ENCODE measurements at places on chromosomes 1 and 21.

- no peak for DNase-seq
These were observed 53.1 kb downstream of the MYOM3 start for GRCh38 chr1:24058671-24059455.

DNA sequence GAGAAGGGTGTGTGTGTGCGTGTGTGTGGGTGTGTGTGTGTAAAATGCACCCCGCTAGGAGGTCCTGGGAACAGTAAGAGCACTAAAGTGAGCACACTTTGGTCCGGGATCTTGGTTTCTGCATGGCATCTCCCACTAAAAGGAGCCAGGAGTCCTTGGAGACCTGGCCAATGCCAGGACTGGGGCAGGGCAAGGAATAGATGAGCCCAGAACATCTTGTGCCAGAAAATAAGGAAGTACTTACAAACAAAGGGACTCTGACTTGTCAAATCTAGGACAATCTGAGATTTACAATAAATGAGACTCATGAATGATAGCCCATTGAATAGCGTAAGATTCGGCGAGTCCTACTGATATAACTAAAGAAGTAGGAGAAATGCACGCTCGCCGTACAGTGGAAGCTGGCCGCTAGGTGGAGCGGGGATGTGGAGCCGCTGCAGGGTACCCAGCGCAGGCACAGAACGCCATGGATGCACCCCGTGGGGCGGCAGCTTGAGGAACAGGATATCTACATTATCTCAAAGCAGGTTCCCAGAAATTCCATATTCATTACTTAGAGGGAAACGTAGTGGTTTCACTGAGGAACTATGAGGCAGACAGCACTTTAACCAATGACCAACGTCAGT lies 7.1 kb downstream of the SLC37A1 start:
- no peak for DNase-seq

DNA sequence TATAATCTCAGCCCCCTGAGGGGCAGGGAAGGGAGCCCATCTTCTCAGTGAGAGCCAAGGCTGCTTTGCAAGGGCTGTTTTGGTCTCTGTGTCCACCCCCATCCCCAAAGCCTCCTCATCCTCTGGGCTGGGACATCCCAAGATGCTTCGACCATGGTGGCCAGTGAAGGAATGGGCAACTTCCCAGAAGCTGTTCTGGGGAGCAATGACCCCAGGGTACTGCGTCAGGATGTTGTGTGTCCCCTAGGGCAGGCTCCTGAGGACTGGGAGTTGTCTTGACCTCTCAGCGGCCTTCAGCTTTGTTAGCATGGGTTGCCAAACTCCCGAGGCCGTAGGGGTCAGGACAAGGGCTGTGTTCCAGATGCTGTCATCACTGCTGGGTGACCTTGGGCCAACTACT lies 238.4 kb upstream of the POU3F1 start:
- no peak for DNase-seq

GRCh38 chr1:96427616-96428015 lies 294.0 kb upstream of the PTBP2 start:
- no peak for DNase-seq

All from activated CD4-positive, alpha-beta T cell treated with anti-CD3 and anti-CD28 coated beads for 24 hours (primary cell).